Central memory CD8-positive, alpha-beta T cell (primary cell): ENCODE measurements at places on chromosomes 16 and 17.

GRCh38 chr16:2709588-2709984 lies 10.4 kb downstream of the PRSS27 start:
- DNase-seq: no peak

DNA sequence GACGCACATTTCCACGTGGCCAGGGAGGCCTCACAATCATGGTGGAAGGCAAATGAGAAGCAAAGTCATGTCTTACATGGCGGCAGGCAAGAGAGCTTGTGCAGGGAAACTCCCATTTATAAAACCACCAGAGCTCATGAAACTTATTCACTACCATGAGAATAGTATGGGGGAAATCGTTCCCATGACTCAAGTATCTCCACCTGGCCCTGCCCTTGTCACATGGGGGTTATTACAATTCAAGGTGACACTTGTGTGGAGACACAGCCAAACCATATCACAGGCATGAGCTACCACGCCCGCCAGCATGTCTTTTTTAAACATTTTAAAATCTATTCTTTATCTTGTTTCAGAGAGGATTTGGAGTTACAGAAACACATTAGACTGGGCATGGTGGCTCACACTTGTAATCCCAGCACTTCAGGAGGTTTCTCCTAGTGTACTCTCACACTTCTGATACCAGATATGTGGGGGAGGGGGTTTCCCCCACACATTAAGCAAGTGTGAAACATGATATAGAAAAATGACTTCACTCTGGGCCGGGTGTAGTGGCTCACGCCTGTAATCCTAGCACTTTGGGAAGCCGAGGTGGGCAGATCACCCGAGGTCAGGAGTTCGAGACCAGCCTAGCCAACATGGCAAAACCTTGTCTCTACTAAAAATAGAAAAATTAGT lies 5.6 kb upstream of the ATMIN start:
- no peak for DNase-seq

DNA sequence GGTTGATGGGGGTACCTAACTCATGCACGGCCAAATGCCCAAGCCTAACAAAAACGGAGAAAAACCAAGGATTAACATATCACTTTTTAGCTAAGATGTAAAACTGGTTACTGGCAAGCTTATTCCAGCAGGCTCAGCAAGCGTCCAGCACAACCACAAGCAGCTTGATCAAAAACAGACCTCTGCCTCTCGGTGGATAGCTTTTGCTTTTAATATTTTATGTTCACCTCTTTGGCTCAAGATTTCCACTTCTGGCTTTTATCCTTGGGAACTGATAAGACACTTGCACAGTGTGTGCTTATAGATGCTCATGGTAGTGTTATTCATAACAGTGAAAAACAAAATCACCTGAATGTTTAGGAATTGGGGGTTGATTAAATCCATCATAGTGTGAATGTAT lies 206.9 kb upstream of the CACNG5 start:
- no peak for DNase-seq

DNA sequence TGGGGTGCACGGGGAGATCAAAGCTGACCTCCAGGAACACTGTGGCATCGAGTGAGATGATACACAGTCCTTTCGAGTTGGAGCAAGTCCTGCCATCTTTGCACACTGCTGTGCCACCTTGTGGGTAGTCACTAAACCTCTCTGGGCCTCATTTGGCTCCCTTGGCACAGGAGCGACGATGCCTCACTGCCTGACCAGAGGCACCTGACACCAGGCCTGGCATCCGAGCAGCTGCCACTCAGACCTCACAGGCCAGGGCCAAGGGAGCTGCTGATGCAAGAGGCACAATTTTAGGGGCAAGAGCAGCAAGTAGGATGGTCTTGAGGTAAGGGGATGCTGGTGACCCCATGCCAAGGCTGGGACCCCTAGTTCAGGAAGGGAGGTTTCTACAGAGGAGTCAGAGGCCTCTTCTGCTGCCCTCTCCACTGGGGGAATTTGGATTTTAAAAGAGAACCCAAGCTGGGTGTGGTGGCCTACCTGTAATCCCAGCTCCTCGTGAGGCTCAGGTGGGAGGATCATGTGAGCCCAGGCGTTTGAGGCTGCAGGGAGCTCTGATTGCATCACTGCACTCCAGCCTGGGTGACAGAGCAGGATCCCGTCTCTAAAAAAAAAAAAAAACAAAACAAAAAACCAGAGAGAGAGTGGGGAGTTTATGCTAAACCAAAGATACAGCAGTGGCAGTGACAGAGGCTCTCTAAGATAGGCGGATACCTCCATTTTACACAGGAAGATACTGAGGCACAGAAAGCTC lies 6.7 kb upstream of the ADGRG1 start:
- no peak for DNase-seq

GRCh38 chr17:78485290-78486168 lies 91.7 kb downstream of the DNAH17 start:
- no peak for DNase-seq

DNA sequence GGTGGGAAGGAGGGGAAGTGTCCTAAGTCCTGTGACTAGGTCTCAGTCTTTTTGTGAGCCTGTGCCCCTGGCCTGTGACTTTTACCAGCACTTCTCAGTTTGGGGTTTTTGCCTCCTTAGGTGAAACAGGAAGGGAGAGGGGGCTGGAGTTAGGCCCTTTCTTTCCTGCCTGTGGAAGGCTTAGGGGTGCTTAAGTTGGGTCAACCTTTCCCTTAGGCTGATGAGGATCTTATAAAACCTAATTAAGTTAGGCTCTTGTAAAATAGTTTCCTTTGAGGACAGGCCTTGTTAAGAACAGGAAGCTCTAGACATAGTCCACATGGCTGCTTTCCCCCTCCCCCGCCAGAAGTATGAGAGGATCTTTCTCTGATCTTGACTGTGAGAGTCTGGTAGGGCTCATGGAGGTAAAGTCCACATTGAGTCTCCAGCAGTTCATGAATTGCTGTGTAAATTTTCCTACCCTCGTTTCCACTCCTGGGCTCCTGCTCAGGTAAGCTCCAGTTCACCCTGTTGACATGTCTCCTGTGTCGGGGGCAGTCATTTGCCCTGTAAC lies 17.0 kb upstream of the DNASE1 start:
- DNase-seq: no peak

DNA sequence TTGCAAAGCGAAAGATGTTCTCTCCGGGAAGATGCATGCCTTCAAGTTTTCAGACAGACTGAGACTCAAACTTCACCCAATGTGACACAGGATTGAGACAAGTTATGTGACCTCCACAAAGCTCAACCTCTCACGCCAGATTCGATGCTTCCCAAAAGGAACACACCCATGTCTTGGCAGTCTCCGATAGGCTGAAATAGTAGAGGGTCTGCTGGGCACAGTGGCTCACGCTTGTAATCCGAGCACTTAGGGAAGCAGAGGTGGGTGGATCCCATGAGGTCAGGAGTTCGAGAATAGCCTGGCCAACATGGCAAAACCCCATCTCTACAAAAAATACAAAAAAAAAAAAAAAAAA lies 22.1 kb downstream of the ZFHX3 start:
- no peak for DNase-seq
